ENCODE measurements at places on chromosomes 1 and 21.
A peak's percentile ranks its signal among the peaks of the same experiment; 100 is the strongest.

GRCh38 chr1:234507626-234508387 is 28.8 kb upstream of the TARBP1 start:
- no peak for DNase-seq

GRCh38 chr1:157198619-157199420 is 60.6 kb upstream of the ETV3 start:
- no peak for DNase-seq

DNA sequence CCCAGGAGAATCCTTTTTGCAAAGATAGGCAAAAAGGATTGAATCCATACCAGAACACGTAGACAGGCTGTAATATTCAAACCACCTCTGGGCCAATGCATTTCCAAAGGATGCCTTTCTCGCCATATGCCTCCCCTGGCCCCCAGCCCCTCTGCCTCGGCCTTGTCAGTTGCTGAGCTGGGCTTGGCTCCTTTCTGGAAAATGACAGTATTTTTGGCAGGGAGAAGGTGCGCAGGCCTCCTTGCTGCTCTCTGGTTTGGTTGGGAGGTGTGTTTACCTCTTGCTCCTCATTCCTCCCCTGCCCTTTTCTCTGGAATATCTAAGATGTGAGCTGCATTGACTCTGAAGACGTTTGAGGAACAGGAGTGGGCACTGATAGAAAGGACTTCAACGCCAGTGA is 26.0 kb upstream of the CNTN2 start:
- DNase-seq: no peak

DNA sequence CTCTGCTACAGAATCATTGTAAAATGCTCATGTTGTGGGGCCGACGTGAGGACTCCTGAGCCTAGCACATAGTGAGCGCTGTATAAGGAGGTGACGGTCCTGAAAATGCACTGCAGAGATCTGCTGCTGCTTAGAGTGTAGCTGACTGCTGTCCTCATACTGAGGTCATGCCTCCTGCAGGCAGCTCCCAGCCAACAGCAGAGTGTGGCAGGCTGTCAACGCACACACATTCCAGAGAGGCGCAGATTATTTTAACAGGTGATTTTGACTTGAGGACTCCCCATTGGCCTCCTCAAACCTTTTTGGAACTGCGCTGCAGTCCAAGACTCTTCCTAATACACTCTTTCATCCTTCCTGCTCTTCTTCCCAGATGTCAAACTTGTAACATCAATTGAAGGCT is 119.8 kb upstream of the KCNJ6 start:
- DNase-seq: no peak

DNA sequence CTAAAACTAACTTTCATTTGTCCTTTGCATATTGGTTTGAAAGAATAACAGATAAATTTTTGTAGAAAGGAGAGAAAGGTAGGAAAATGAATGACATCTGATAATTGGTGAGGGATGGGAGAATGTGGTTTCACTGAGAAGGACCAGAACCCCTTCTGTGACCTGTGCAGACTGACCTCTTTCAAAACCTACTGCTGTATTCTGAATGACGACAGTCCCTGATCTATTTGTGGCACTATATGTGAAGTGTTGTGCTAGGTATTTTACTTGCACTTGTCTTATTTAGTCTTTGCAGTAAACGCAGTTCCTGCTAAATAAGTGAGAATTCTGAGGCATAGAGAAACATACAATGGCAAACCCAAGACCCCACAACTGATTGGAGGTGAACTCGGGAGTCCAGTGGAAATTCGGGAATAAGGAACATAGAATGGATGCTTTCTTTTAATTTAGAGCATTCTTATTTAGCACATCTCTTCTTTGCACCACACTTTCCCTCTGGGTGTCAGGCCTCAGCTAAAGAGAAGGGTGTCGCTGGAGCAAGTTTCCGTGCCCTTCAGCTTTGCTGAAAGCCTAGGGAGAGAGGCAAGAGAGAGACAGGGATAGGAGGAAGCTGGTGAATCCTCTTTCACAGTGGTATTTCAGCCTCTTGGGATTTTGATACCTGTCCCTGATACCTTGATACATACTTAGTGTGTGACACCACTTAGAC is 230.2 kb downstream of the PAPPA2 start:
- no peak for DNase-seq

DNA sequence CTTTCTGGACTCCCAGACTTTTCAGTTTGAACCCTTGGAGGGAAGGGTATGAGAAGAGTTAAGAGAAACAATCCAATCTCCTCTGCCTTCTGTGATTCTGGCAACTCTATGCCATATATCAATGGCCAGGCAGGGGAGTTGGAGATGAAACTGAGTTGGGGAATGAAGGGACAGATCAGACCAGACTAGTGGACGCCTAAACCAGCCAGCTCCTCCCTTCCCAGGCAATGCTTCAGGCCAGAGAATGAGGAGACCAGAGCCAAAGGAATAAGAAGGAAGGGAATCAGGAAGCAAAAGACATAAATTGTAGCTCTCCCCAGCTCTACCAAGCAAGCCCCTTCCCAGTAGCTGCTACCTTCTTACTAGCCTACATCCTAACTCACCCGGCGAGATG is 22.7 kb downstream of the PLEKHA6 start:
- DNase-seq: no peak

DNA sequence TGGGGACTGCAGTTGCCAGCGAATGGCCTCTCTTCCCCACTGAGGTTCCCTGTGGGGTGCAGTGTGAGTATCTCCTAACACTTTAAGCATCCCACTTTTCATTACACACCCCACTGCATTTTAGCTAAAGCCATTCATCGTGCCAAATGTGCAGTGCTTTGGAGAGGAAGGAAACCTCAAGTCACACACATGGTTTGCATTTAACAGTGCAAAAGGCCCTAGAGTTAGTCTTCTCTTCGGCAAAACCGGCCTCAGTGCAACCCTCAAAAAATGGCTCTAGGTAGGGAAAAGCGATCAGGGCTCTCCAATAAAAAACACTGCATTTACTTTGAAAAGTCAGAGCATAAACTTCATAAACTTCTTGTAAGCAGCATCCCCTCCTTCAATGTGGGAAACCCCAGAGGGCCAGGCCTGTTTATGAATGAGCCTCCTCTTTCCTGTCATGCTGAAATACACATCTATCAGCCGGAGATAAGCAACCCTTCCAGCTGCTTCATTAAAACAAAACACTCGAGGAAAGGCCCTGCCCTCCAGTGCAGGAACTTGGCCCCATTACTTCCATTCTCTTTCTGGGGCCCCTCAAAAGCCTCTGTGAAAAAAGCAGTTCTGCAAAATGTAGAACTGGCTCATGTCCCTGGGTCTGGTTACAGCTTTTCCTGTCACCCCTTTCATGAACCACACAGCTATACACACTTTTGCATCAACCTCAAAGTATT is 184.0 kb downstream of the CDC7 start:
- DNase-seq: peak; percentile 37

- no peak for DNase-seq
Measured at GRCh38 chr1:205596876-205597275, 34.9 kb downstream of the ELK4 start.

GRCh38 chr1:230502306-230502705 is 76.2 kb upstream of the PGBD5 start:
- DNase-seq: no peak

DNA sequence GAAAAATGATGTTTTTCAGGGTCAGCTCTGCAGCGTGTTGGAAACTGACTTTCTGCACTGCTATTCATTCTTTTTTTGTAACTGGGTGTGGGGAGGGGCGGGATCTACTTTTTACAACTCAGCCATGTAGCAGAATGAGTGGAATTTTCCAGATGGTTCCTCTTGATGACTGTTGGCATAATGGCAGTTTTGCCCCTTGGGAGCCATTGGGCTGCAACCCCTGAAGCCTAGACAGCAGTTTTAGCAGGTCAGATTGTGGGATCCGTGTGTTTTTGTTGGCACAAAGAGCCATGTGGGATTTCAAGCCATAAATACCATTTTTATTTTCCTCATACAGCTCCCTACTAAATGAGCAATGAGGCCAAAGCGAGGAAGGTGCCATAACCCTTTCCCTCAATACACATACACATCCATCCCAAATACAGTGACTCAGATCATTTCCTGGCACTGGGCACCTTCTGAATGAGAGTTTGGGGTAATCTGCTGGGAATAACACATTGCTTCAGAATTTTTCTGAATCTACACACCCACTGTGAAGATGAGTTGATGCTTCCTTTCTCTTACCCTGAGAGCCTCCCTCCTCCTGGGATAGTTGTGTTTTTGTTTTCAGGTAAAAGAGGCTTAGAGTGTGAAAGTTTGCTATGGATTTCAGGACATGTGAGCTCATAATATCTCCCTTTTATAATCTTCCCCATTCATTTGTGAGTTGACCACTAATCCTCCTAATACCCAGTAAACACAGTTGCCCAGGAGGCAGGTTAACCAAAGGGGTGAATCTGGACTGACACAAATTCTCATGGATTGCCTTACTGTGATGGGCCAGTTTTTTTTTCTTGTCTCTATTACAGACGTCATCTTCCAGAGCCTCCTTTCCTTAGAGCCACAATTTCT is 13.1 kb downstream of the S100A10 start:
- peak; percentile 78 for DNase-seq

- peak; percentile 29 for DNase-seq
Measured at GRCh38 chr1:180228648-180229482, 1.2 kb upstream of the LHX4 start.

DNA sequence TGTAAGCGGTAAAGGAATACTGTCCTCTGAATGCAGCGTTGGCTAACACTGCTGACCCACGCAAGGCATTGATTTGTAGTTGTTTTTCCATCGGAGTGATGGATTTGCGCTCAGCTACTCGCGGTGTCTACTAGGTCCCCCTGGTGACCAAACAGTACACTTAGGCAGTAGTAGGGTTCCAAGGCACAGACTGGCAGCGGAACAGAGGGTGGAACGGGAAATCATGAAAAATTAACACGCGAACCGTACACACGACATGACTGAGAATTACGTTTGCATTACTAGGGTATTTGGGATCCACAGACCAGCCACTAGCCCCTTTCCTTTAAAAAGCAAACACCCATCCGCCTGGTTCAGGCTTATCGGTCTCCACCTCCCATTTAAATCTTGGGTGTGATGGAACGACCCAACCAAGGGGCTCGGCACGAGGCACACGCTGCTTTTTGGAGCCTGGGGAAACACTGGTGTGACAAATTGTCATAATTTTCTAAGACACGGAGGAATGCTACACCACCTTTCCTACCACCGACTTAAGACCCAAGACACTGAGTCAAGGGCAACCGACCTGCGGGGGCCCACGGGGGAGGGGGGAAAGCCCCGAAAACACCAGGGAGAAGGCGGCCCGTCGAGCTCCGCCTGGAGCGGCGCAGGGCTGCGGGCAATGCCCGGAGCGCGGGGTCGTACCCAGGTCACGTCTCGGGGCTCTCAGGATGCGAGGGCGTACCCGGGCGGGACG is 699 bp downstream of the DIPK1A start:
- DNase-seq: peak; percentile 84

GRCh38 chr1:5379176-5379759 is 613.0 kb downstream of the NPHP4 start:
- no peak for DNase-seq

DNA sequence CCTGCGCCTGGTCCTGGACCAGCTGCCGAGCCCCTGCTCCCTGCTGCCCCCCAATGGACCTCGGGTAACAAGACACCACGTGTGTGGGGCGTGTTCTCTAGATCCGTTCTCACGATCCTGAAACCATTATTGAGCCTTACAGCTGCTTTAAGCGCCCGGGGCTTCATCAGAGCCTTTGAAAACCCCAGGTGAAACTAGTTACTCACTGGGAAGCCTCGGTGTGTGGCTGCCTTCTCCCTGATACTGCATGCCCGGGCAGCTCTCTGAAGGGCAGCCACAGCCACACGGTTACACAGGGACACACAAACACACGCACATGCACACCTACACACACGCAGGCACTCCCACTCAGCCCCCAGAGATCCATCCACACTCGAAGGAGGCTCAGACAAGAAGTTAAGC is 5.3 kb downstream of the HES2 start:
- DNase-seq: peak; percentile 75

- DNase-seq: no peak
Measured at GRCh38 chr1:153498746-153499145, 37.0 kb downstream of the S100A6 start.

DNA sequence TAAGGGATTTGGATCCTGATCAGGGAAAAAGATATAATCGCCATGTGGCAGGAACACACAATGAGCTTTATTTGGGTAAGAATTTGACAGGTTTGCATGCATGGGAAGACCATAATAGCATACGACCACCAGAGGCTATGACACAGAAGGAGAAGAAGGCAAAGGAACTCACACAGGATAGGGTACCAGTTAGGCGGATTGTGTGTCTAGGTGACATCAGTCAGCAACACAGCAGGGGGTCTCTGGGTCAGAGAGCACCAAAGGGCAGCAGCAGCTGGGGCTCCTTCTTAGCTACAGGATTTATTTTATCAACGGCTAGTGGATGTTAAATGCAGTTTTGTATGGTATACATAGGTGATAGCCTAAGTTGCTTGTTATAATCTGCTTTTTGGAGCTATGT is 551.3 kb downstream of the KCNT2 start:
- DNase-seq: no peak

DNA sequence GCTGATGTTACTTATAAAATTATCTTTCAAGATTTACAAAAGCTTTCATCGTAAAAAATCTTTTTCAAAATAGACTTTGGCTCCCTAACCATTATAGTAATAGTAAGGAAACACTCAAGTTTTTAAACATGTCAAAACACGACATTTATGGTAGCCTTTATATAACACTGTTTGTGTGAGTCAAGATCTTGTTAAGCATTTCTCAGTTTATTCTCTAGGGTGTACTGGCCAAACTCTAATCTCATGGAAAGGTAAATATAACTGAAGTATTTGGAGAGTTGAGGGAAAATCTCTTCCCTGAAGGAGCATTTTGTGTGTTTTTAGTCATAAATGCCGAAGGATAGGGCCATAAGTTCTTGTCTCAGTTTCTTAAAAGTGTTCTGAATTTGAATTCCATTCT is 790.9 kb upstream of the NCAM2 start:
- DNase-seq: no peak

- DNase-seq: no peak
Measured at GRCh38 chr1:201845331-201846083, 16.6 kb downstream of the IPO9 start.

DNA sequence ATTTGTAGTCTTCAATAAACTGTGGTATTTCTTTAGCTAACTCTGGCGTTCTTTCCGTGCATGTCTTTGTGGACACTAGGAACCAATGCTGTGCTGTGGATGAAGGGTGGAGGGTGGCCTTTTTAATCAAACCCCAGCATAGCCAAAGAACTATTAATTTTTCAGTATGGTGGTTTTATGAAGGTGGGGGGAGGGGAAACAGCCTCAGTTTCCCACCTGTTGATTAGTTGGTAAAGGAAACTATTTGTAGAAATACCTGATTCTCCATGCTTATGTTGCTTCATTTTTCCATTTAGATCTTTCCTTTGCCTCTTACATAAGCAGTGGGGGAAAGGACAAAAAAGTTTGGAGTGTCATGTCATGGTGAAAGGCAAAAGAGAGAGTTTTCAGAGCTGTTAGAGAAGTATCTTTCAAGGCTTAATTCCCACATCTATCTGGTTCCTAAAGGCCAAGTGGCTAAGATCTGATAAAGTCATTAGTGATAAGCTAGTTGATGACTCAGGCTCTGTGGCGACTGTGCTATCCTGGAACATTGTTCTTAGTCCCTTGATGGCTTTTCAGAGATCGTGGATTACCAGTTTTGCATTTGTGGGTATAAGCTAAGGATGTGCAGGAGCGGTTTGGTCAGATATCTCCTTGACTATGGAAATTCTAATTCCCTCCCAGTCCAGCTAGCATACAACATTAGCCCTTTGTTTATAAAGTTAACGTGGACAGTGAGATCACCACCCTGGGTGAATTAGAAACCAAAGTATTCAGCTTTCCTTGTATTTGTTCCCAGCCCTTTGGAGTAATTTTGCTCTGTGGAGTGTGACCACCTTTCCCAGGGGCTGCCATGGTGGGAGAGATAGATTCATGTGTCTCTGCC is 8.7 kb upstream of the HAX1 start:
- no peak for DNase-seq
